ENCODE measurements at places on chromosomes 2 and 18.

GRCh38 chr2:134218930-134219658 is 34.8 kb upstream of the MGAT5 start:
- ATAC-seq: no peak

- ATAC-seq: no peak
Observed at GRCh38 chr2:207953354-207953753, 72.0 kb downstream of the PLEKHM3 start.

DNA sequence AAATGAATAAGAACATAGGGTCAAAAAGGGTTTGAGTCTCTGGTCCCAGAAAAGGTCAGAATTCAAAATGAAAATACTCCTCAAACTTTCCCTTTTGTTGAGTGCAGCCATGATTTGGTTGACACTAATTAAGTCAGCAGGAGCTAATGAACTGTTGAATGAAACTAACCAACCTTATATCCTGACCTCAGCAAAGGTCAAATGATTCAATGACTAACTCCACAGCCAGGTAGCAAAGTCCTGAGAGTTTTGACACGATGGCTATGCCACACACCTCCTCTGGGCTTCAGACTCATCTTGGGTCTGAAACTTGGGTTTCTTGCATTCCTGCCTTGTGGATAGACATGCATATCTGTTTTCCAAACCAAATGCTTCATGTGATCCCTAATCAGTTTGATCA is 172.3 kb downstream of the INO80D start:
- ATAC-seq: no peak

DNA sequence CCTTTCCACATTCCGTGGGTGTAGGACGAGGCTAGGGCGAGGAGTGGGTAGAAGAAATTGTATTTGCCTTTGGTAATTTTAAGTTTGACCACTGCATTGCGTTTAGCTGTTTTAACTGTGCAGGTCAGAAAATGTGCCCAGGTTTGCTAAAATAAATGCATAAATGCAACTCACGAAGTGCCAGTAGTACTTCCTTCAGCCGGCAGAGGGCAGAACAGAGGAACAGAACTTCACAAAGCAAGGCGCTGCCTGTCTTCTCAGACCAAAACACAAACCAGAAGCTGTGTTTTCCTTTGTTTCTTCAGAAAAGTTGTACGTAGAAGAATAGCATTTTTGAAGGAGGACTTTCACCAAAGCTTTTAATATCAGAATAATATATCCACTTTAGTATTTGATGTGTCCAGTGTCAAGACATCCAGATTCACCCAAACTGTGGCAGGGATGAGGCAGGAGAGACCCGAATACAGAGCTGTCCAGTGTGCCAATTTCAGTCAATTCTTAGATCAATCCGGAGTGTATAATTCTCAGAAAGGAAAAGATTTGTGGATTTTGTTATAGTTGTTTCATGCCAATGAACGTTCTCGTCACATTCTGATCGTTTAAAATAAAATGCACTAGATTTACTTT is 348.6 kb downstream of the DLGAP1 start:
- ATAC-seq: peak; percentile 65

GRCh38 chr2:10022041-10022421 is 21.3 kb upstream of the KLF11 start:
- ATAC-seq: peak; percentile 9

- no peak for ATAC-seq
Observed at GRCh38 chr2:28626376-28626775, 125.3 kb upstream of the PPP1CB start.

- ATAC-seq: no peak
Observed at GRCh38 chr2:149692961-149693396, 105.4 kb upstream of the MMADHC start.

DNA sequence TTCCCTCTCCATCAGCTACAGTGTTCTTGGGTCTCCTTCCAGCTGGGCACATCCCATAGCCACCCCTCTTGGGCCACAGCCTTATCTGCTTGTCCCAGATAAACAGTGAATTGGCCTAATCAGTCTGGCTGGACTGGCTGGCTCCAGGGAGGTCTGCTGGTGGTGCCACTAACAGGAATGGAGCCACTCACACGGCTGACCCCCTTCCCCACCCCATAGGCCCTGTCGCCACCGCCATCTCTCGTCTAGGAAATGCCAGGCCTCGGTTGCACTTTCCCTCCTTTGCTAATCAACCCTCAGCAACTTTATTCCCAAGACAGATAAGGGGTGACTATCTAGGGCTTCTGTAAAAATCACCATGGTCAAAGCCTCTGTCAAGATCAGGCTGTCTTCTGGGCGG is 23.0 kb upstream of the TNP1 start:
- no peak for ATAC-seq

- ATAC-seq: no peak
Observed at GRCh38 chr2:57278451-57278850, 768.2 kb upstream of the VRK2 start.

Measured in esophagus mucosa (tissue), 1 donor.